Breast epithelium (tissue), 4 donors: ENCODE measurements at places on chromosomes 2 and 18.

GRCh38 chr18:42447688-42448087 is 492.7 kb downstream of the PIK3C3 start:
- no peak for DNase-seq

DNA sequence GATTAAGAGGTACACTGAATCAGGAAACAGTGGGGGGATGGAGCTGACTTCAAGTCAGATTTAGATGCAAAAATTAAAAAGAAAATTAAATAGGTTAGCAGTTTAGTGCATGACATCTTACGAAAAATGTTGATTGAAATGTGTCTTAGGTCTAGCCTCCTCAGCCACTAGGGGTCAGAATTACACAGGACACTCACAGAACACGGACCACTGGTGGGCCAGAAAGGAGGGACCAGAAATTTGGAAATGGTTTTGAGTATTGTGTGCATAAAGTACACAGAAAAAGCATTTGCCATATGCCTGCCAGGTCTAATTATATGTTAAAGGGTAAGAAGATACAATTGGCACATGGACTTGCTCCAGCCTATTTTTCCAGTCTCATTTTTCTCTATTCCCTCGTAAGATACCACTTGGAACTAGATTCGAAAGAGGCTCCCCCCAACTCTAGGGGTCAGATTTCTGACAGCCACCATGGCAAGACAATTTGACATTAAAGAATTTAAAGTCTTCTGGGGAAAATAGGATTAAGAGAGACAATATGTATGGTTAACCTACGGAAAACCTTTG is 550.2 kb upstream of the SETBP1 start:
- no peak for DNase-seq

DNA sequence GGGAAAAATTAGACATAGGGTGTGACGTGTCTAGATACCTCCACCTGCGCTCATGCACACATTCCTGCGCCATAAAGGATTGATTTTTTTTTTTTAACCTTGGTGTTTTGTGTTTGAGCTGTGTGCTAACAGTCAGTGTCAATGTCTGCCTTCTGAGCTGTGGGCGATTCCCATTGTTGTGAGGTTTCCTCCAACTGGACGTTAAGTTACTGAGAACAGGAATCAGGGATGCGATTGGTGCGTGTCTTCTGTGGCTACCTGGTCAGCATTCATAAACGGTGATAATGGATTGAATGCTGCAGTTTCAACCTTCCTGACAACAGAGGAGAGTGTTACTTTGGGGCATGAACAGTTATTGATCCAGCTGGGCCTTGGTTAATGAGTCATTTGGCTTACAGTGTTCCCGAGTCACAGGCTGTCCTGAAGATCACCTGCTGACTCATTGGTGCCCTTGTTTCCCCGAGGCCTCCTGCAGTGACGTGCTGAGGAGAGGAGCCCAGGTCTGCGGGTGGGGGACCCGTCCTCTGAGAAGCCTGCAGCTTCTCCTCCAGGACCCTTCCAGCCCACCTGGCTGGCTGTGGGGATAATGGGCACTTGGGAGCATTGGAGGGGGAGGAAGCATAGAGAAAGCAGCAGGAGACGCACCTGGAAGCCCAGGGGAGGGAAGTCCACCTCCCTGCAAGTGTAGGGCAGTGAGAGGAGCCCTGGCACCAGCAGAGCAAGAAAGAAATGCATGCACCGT is 25.8 kb upstream of the CABYR start:
- no peak for DNase-seq

GRCh38 chr2:231764124-231764523 is 17.0 kb downstream of the PDE6D start:
- DNase-seq = no peak

- no peak for DNase-seq
Measured at GRCh38 chr2:100185105-100185504, 42.7 kb upstream of the AFF3 start.

GRCh38 chr2:75586971-75587370 is 26.2 kb upstream of the EVA1A start:
- no peak for DNase-seq

DNA sequence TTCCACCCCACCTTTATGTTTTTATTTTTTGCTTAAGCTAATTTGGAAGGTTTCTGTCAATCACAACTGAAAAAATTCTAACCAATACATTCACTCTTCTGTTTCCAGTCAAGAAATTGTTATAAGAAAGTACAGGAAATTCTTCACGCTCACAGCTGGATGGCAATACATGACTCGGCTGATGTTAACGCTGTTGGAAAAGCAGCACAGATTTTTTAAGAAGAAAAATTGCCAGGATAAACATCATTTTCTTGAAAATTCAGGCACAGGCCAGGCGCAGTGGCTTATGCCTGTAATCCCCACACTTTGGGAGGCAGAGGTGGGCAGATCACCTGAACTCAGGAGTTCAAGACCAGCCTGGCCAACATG is 46.1 kb downstream of the STPG4 start:
- DNase-seq = no peak

GRCh38 chr18:11740461-11740860 is 51.4 kb downstream of the GNAL start:
- no peak for DNase-seq

DNA sequence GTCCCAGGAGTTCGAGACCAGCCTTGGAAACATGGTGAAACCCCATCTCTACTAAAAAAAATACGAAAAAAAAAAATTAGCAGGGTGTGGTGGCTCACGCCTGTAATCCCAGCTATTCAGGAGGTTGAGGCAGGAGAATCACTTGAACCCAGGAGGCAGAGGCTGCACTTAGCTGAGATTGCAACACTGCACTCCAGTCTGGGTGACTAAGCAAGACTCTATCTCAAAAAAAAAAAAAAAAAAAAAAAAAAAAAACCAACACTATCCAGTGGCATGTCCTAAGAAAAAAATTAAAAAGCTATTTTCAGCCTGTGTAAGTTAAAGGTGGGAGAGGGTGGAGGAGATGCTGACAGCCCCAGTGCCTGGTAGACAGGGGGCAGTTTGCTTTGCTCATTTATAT is 32.2 kb upstream of the REL start:
- no peak for DNase-seq

GRCh38 chr2:235901243-235901642 is 266.9 kb downstream of the GBX2 start:
- DNase-seq = no peak
